Foreskin keratinocyte (primary cell): ENCODE measurements at places on chromosomes 7 and 10. TPM values are rescaled to one million over a fixed set of nuclear protein-coding genes. Genes with fewer than 3 reads are reported as not detected.
A peak's percentile ranks its signal among the peaks of the same experiment; 100 is the strongest.

DNA sequence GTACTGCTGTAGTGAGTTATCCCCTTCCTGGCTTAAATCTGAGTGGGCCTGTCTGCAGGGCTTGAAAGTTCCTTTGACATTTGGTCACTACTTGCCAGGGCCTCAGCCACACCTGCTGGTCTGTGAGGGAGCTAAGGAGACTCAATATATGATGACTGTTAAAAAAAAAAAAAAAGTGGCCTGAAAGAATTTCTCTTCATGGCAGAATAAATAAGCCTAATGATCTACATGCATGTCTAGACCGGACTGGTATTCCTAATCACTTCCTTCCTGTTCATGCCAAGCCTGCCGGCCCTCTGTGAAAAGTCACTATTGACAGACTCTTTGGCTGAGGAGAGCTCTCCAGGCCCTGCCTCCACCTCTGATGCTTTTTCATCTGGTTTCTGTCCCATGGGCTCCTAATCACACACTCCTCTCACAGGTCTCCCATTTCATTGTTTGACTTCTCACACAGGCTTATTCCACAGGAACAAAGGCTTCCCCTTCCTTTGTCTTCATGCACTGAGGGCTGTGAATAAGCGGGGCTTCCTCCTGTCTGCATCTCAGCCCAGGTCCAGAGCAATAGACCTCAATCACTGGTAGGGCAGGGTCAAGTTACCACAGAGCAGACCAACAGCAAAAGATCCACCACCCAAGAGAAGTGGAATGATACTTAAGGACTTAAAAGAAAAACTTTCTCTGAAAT, 99.1 kb upstream of the SEC61G start:
- DNase-seq = peak; percentile 71

- DNase-seq = no peak
Measured at GRCh38 chr7:42674541-42674940, 237.3 kb downstream of the C7orf25 start.

- no peak for DNase-seq
Measured at GRCh38 chr7:68684246-68684839, 913.9 kb upstream of the AUTS2 start.

GRCh38 chr10:122033224-122033926, 44.4 kb downstream of the TACC2 start:
- DNase-seq = no peak

The CUZD1 gene
- 0.73 and 1.1 TPM in 2 replicates for polyA plus RNA-seq

The CUEDC2 gene
- 106 and 109 TPM in 2 replicates for polyA plus RNA-seq
